ENCODE measurements at places on chromosomes 7 and 10. TPM values are rescaled to one million over a fixed set of nuclear protein-coding genes. Genes with fewer than 3 reads are reported as not detected.

DNA sequence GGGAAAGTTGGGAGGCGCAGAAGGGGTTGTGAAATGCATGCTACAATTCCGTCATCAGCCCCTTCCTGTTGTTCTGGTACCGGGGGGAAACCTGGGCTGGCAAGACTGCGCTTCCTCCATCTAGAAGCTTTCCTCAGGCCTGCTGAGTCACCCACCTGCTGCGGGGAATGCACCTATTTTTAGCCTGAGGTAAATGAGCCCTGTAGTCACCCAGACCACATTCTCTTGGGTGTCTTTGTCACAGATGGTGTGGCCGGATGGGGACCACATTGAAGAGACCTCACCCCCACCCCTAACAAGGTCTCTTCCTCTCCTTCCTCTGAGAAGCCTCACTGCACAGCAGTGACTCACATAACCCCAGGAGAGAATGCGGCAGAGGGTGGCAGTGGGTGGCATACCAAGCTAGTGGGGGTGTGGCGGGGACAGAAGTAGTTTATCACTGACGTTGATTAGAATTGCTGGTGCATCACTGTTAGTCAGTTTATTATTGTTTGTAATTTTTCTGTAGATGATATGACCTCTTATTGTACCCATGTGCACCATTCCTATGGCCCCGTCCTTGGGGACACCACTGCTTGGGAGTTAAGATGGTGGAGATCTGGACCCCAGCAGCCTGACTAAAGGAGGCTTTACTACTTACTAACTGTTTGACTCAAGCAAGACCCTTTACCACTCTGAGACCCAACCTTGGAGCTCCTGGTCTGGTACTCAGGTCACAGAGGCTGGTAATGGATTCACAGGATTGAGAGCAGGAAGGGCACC is 83.0 kb upstream of the DUSP5 start:
- peak; percentile 84 for DNase-seq
- no peaks in the 10 kb centered on the region for H3K36me3 ChIP-seq
- peaks cover 70% of the 10 kb centered on the region for H3K4me1 ChIP-seq

GRCh38 chr10:29669149-29669548 is 34.4 kb upstream of the SVIL start:
- H3K4me1 ChIP-seq = no peaks in the 10 kb centered on the region
- no peak overlapping the region for H3K4me3 ChIP-seq
- no peak overlapping the region for H3K27ac ChIP-seq
- H3K27me3 ChIP-seq = no peaks in the 10 kb centered on the region
- DNase-seq = no peak

DNA sequence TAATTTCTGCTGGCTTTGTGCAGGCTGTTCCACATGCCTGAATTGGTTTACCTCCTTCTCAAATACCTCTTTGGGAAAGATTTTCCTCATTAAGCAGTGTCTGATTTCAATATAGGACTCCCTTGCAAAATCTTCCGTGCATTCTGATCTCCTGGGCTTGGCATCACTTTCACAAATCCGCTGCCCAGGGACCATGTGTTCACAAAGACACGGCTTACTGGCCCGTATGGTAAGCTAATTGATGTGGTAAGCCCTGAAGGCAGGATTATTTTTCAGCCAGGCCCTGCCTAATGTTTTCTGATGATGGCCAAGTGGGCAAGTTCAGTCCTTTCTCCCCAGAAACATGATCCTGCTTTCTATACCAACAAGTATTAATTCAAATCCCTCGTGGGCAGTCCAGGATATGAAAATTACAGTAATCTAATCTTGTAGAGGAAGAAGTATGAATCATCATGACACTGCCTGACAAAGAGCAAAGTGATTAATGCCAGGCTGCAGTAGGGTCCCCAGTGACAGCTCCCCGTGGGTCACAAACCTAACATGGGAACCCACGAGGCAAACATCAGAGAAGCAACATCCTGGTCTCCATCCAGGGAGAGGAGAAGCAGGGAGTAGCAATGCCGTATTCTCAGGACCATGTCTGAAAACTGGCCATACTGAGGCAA is 11.6 kb upstream of the SVIL start:
- no peak for DNase-seq
- peaks cover 36% of the 10 kb centered on the region for H3K4me1 ChIP-seq
- H3K4me3 ChIP-seq = no peak overlapping the region
- H3K27me3 ChIP-seq = peaks cover 3% of the 10 kb centered on the region

DNA sequence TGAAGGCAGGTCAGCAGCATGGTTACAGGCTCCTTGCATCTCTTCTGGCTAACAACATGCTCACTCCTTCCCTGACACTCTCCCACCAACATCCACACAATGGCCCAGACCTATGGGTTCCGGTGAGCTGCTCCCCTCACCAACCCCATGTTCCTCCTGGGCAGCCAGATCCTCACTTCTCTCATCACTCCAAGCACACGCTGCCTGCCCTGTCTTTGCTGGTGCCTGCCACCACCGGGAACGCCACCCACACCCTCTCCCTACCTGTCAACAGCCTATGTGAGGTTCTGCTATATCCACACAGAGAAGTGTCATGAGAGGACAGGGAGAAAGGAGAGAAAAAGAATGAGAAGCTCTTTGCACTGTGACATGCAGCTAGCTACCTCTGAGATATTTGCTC is 14.6 kb downstream of the PARP12 start:
- H3K4me1 ChIP-seq = peaks cover 2% of the 10 kb centered on the region
- H3K4me3 ChIP-seq = no peak overlapping the region
- no peaks in the 10 kb centered on the region for H3K27me3 ChIP-seq
- DNase-seq = no peak

- H3K27ac ChIP-seq = peak overlapping the region; percentile 91
- peaks cover 72% of the 10 kb centered on the region for H3K4me1 ChIP-seq
- H3K36me3 ChIP-seq = peaks cover 45% of the 10 kb centered on the region
- no peak for DNase-seq
Observed at GRCh38 chr7:44618753-44619152, 12.3 kb downstream of the OGDH start.

DNA sequence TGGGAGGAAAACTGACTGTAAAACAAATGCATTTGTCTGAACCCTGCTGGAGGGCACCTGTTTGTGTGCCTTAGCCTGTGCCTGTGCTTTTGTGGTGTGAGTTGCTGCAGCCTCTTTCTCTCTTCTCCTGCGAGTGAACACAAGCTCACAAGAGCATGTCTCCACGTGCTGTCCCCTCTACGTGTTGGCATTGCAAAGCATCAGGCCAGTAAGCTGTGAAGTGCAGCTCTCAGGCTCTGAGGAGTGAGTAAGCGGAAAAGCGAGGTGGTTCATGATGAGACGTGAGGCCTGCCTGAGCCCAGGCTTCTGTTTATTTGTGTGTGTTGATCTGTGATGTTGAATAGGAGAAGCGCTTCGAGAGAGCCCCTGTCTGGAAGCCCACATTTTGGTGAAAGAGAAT is 85.6 kb upstream of the PDCD4 start:
- DNase-seq = no peak
- H3K27ac ChIP-seq = peak overlapping the region; percentile 35
- H3K4me3 ChIP-seq = no peak overlapping the region
- peaks cover 7% of the 10 kb centered on the region for H3K36me3 ChIP-seq

- DNase-seq = no peak
- H3K4me3 ChIP-seq = no peak overlapping the region
- H3K4me1 ChIP-seq = peaks cover 1% of the 10 kb centered on the region
- H3K36me3 ChIP-seq = no peaks in the 10 kb centered on the region
Observed at GRCh38 chr10:122338609-122339441, 35.7 kb upstream of the PLEKHA1 start.

The ZNF467 gene
- total RNA-seq = not detected

The NXPH1 gene
- not detected for total RNA-seq

The HABP2 gene
- total RNA-seq = not detected

The HDAC9 gene
- total RNA-seq = 0.48 TPM
